ENCODE measurements at places on chromosomes 1 and 21.
A peak's percentile ranks its signal among the peaks of the same experiment; 100 is the strongest.

DNA sequence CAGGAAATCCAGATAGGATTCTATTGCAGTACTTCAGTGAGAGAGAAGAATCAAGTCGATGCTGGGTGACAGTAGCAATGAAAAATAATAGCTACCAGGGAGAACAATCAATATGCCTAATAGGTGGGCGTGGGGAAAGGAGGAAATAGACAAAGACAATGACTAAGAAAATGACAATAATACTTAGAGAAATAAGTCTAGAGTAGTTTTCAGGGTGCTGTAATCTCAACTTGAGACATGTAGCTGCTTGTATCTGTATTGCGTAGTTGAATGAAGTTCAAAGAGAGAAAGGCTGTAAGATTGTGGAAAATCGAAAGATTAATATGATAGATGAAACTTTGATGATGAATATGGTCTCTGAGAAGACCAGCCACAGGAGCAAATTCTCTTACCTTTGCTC, 2.6 kb downstream of the STXBP3 start:
- peaks cover 3% of the 10 kb centered on the region for H3K4me1 ChIP-seq
- no peak overlapping the region for H3K4me3 ChIP-seq
- H3K36me3 ChIP-seq = peaks cover 24% of the 10 kb centered on the region

GRCh38 chr1:109542657-109543056, 3.0 kb downstream of the GPR61 start:
- no peaks in the 10 kb centered on the region for H3K36me3 ChIP-seq
- peaks cover 7% of the 10 kb centered on the region for H3K4me1 ChIP-seq
- no peak overlapping the region for H3K4me3 ChIP-seq
- DNase-seq = no peak

DNA sequence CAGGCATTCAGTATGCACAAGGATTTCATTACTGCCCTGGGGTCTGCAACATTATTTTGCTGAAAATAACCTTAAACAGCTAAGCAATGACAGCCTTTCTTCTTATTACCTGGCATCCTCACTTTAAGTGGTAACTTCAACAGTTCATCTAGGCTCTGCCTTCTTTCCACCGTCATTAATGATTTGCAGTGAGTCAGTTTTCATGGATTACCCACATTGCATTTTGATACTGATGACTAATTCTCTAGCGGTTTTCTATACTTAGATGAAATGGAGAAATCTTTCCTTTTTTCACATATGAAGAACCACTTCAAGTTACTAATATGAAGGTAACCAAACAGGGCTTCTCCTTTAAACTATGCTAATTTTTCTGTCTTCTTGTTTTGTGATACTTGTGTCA, 226.9 kb upstream of the TMPRSS15 start:
- no peaks in the 10 kb centered on the region for H3K36me3 ChIP-seq
- H3K4me3 ChIP-seq = no peak overlapping the region
- no peak for DNase-seq
- no peaks in the 10 kb centered on the region for H3K4me1 ChIP-seq

DNA sequence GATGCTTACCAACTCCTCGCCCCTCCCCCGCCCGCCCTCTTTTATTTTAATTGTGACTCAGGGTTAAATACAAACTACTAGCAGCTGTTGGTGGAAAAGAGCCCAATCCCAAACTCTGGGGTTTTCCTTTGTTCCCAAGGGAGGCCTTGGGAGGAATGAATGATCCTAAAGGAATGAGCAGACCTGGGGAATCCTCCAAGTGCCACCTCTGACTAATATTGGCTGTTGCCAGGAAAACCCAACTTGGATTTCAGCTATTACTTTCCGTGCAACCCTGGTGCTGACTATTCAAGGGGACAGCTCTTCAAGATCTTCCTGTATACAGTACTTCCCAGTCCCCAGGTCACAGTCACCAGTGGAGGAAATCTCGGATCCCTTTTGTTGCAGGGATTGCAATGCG, 1.3 kb upstream of the S100A10 start:
- H3K4me3 ChIP-seq = no peak overlapping the region
- peaks cover 2% of the 10 kb centered on the region for H3K27me3 ChIP-seq
- H3K27ac ChIP-seq = peak overlapping the region; percentile 89
- H3K4me1 ChIP-seq = peaks cover 12% of the 10 kb centered on the region
- DNase-seq = no peak

- no peak for DNase-seq
- peak overlapping the region; percentile 66 for H3K27ac ChIP-seq
- peaks cover 6% of the 10 kb centered on the region for H3K4me1 ChIP-seq
- peaks cover 4% of the 10 kb centered on the region for H3K36me3 ChIP-seq
- peak overlapping the region; percentile 94 for H3K4me3 ChIP-seq
These were observed 481 bp downstream of the CCDC163 start for GRCh38 chr1:45499415-45499769.

DNA sequence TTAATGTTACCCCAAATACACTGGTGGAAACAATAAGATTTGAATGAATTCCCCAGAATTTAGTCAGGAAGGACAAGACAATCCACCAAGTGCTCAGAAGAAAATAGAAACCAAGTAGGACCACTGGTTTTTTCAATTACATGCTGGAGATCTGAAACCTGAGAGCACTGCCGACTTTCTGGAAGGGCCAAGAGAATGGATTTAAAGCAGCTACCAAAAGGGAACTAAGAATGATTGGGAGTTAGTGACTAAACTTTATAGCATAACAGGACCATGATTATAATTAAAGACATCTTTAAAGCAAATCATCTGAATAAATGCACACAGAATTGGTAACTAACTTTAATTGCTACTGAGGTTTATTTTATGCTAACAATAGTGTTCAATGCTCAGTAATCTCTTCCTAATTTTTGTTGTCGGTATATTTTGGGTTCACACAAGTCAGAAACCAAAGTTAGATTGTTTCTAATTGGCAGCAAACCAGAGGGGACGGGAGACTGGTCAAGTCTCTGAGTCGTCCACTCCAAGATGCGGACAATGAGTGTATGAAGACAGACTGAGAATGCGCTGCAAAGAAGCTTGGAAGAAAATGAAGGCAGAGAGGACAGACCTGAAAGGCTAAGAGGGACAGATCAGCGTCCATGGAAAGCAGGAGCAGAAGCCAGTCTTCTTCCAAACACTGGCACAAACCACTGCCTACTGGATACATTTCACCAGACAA, 2.3 kb upstream of the RGS13 start:
- no peaks in the 10 kb centered on the region for H3K4me1 ChIP-seq
- H3K36me3 ChIP-seq = no peaks in the 10 kb centered on the region
- no peak for DNase-seq
- no peak overlapping the region for H3K27ac ChIP-seq
- H3K27me3 ChIP-seq = no peaks in the 10 kb centered on the region

- H3K4me1 ChIP-seq = peaks cover 5% of the 10 kb centered on the region
- no peaks in the 10 kb centered on the region for H3K27me3 ChIP-seq
These were observed 46.7 kb upstream of the GUCA2A start for GRCh38 chr1:42211224-42211623.

Measured in T-cell (primary cell).